ENCODE measurements at places on chromosomes 5 and 9. TPM values are rescaled to one million over a fixed set of nuclear protein-coding genes. Genes with fewer than 3 reads are reported as not detected.

The NTRK2 gene
- 60.3 TPM for total RNA-seq

The GPR151 gene
- not detected for total RNA-seq

The SLIT3 gene
- 21.4 TPM for total RNA-seq

The DMRT3 gene
- total RNA-seq: not detected

The SPINK13 gene
- total RNA-seq: not detected

The KCNN2 gene
- total RNA-seq: 15.6 TPM

The OR2V2 gene
- total RNA-seq: not detected

Data from tongue (tissue), 3 donors.